T-helper 17 cell (primary cell): ENCODE measurements at places on chromosomes 5 and 9. TPM values are rescaled to one million over a fixed set of nuclear protein-coding genes. Genes with fewer than 3 reads are reported as not detected.

DNA sequence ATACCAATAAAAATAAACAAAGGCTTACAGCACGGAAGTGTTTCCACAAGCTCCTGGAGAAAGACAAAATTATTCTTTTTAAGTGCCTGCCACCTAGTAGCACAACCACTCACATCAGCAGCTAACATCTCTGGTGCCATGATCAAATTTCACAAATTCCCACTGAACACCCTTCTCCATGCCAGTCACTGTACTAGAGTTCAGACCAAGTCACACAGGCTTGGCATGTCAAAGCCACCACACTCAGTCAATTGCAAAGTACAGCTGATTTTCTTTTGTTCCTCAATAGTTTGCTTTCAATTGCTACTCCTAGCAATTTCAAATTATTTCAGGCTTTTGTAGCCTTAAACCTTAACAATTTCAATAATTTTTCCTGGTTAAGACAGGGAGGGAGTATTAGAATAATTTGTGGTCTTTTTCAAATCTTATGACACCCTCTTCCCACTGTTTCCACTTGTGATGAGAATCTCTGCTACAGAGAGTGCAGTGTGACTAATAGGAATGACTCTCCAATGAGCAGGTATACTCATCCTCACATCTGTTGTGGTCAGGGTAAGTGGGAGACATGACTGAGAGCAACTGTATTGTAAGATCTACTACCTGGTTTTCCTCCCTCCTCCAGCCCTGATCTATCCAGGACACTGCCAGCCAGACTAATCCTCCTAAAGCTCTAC is 46.2 kb downstream of the RNF145 start:
- peaks cover 11% of the 10 kb centered on the region for H3K36me3 ChIP-seq
- no peaks in the 10 kb centered on the region for H3K27me3 ChIP-seq
- peaks cover 17% of the 10 kb centered on the region for H3K4me1 ChIP-seq
- DNase-seq, result no peak
- no peak overlapping the region for H3K4me3 ChIP-seq
- peak overlapping the region; percentile 91 for H3K27ac ChIP-seq

GRCh38 chr5:180540050-180540694 is 46.0 kb downstream of the CNOT6 start:
- H3K4me1 ChIP-seq, result peaks cover 14% of the 10 kb centered on the region
- peaks cover 11% of the 10 kb centered on the region for H3K36me3 ChIP-seq
- DNase-seq, result no peak
- no peak overlapping the region for H3K4me3 ChIP-seq
- no peaks in the 10 kb centered on the region for H3K27me3 ChIP-seq

DNA sequence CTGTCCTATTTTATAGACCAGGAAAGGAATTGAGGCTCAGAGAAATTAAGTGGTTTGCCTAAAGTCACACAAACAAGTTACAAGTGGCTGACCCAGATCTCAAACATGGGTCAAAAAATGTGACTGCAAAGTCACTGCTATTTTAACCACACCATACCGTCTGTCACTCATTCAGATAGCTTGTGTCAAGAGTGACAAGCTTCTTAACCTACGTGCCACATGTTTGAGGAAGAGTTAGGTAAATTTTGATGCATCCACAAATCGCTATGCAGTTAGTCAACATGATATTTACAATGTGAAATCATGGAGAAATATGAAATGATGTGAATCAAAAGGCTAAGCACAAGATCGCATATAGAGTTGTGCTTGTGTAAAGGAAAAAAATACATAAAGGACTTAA is 22.7 kb upstream of the GNE start:
- no peaks in the 10 kb centered on the region for H3K36me3 ChIP-seq
- no peak for DNase-seq
- no peak overlapping the region for H3K4me3 ChIP-seq
- no peaks in the 10 kb centered on the region for H3K4me1 ChIP-seq
- H3K27ac ChIP-seq, result no peak overlapping the region

DNA sequence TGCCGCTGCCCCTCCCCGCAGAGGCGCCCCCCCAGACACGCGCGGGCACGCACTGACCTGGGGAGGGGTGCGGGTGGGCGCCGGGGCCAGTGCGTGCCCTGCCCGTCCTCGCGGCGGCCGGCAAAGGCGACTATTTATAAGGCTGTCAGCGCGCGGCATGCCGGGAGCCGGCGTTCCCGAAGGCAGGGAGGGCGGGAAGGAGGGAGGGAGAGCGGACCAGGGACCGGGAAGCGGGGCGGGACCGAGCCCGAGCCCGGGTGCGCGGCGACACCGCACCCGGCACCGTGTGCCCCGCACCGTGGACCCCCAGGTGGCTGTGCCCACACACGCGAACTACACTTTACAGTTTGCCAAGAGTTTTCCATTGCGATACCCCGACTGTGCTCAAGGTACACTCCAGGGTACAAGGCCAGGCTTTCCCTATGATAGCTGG is at the start of gene AK1:
TSS of gene AK1 (minus strand) at position 110 of the 433 bp plus-strand sequence. CDS start 3,058 bp downstream, outside the sequence.
- peaks cover 2% of the 10 kb centered on the region for H3K36me3 ChIP-seq
- H3K27ac ChIP-seq, result peak within 1 kb of the TSS; percentile 9
- peaks cover 10% of the 10 kb centered on the region for H3K27me3 ChIP-seq
- no peak for DNase-seq

- peaks cover 4% of the 10 kb centered on the region for H3K4me1 ChIP-seq
- no peak overlapping the region for H3K4me3 ChIP-seq
- H3K36me3 ChIP-seq, result no peaks in the 10 kb centered on the region
- H3K27me3 ChIP-seq, result no peaks in the 10 kb centered on the region
- DNase-seq, result no peak
Observed at GRCh38 chr9:72635197-72635596, 113.8 kb downstream of the TMC1 start.

DNA sequence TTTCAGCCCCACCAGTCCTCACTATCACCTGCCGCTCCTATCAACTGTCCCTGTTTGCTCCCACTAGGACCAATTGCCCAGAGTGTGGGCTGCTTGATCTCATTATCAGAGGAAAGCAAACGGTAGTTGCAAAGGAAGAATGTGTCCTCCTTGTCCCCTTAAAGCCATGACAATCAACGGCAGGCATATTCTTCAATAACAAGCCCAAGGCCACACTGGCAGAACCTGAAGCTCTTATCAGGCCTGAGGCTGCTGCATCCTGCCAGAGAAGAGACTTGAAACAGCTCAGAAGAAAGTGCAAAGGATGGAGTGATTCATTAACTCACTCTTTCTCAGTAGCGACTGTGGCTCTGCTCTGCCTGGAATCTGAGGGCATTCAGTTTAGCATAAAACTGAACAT is 39.2 kb upstream of the MAN2A1 start:
- H3K4me3 ChIP-seq, result no peak overlapping the region
- no peaks in the 10 kb centered on the region for H3K27me3 ChIP-seq
- H3K27ac ChIP-seq, result no peak overlapping the region
- no peak for DNase-seq
- no peaks in the 10 kb centered on the region for H3K4me1 ChIP-seq
- no peaks in the 10 kb centered on the region for H3K36me3 ChIP-seq

DNA sequence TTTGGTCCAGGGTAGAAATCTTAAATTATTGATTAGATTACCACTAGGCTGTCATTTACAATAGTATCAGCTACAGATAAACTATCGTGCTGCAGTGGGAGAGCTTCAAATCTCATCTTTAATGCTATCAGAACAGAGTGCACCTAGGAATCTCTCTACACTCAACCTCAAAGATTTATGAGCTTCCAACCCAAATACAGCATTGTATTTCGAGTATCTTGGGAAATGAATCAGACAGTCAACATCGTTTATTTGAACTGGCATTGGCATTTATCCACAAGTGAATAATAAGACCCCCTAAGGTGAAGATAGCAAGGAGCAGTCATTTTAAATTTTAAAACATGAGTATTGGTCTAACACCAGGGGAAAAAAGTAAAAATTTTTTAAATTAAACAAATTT is 1203.2 kb downstream of the CDH12 start:
- H3K27me3 ChIP-seq, result no peaks in the 10 kb centered on the region
- H3K36me3 ChIP-seq, result no peaks in the 10 kb centered on the region
- no peak overlapping the region for H3K4me3 ChIP-seq

Gene CTXN3
- total RNA-seq, result not detected

DNA sequence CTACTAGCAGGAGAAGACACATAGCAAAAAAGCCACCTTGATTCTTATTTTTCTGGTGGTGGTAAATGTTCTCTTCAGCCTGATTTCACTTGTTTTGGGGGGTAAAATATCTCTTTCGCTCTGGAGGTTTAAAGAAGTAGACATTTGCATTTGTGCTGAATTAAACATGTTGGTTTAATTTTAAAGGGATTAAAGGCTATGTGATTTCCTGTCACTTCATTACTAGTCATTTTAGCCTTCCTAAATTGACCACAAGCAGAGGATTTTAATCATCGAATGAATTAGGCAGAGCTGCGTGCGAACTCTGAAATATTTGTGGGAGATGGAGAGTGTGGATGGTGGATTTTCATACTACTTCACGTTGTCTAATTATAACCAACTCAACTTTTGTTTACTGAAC is 4.8 kb downstream of the RASGRF2 start:
- H3K27ac ChIP-seq, result peak overlapping the region; percentile 73
- H3K4me1 ChIP-seq, result peaks cover 38% of the 10 kb centered on the region
- H3K27me3 ChIP-seq, result no peaks in the 10 kb centered on the region
- no peak for DNase-seq
- peak overlapping the region; percentile 73 for H3K4me3 ChIP-seq

Gene SPINK13
- total RNA-seq, result not detected

DNA sequence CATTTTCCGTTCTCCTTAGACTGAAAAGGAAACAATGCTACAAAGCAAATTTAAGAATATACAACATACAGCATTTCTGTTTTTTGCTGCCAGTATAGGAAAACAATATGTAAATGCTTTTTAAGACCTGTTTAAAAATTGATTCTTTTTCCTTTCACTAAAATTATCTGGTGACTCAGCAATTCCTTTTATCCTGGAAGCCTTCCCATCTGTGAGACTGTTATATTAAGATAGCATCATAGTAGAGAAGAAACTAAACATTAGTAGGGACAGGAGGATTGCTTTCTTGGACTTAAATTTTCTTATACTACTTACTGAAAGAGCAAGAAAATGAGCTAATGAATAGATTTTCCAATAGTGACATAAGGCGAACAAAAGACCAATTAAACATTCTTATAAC is 30.0 kb upstream of the GPR21 start:
- no peak for DNase-seq
- H3K4me1 ChIP-seq, result peaks cover 3% of the 10 kb centered on the region
- H3K27ac ChIP-seq, result no peak overlapping the region
- no peak overlapping the region for H3K4me3 ChIP-seq

DNA sequence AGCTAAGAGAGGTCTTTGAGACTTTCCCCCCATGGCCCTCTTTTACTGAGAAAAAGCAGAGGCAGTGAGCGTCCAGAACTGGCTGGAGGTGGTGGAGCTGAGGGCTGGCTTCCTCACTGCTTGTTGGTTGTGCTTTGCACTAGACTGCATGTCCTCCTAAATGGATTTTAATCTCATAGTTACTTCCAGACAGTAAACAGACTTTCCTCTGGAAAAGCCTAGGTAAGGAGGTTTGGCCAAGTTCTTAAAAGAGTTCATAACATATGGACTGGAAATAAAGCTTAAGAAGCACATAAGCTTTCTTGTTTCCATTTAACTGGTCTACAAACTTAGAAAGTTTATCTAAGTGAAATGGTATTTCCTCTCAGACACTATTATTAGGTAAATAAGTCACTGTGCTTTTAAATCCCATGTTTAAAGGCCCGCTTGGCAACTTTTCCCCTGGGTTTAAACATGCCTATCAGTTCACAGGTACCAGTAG is 2.0 kb downstream of the ASPN start:
- peaks cover 2% of the 10 kb centered on the region for H3K36me3 ChIP-seq
- H3K27ac ChIP-seq, result no peak overlapping the region
- peaks cover 8% of the 10 kb centered on the region for H3K4me1 ChIP-seq
- no peak for DNase-seq
- H3K27me3 ChIP-seq, result peaks cover 4% of the 10 kb centered on the region

Gene GM2A
- 6.0 TPM for total RNA-seq

DNA sequence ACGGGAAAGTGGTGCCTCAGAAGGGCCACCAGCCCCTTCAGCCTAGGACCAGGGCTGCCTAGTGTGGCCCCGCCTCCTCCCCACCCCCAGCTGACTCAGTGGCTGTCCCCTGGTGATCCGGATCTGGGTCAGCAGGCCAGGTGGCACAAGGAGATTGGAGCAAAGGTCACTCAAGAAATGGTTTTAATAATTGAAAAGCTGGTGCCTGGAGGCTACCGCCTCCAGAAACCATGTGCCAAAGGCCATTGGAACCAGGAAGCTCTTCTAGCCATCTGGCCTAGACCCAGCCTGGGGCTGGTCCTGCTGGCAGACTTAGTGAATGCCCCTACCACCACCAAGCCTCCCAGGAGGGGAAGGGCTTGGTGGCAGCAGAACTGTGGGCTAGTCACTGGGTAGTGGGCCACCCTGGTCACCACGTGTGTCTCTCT is 1.5 kb downstream of the ST6GALNAC4 start:
- H3K4me3 ChIP-seq, result peak overlapping the region; percentile 85
- peaks cover 32% of the 10 kb centered on the region for H3K4me1 ChIP-seq
- H3K27ac ChIP-seq, result no peak overlapping the region
- H3K36me3 ChIP-seq, result peaks cover 4% of the 10 kb centered on the region

DNA sequence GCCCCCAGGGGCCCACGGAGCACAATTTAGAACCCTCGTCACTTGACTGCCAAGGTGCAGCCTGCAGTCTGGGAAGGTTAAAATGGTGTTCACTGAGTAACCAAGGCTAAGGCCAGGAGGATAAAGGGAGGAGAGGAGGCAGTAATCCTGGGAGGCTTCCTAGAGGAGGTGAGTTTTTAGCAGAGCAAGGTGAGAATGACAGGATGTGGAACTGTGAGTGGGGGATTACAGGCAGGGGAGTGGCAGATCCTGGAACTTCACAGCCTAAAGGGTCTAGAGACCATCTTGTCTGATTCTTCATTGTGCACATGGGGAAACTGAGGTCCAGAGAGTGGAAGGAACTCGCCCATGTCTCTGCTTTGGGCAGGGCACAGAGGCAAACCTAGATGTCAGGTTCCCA is 42.5 kb upstream of the ASS1 start:
- H3K27me3 ChIP-seq, result peaks cover 19% of the 10 kb centered on the region
- H3K4me1 ChIP-seq, result no peaks in the 10 kb centered on the region
- H3K36me3 ChIP-seq, result no peaks in the 10 kb centered on the region
- DNase-seq, result no peak
- no peak overlapping the region for H3K4me3 ChIP-seq

Gene IL3
- total RNA-seq, result not detected

Gene RANBP17
- total RNA-seq, result not detected

GRCh38 chr5:32100230-32100629 is 73.9 kb downstream of the GOLPH3 start:
- no peaks in the 10 kb centered on the region for H3K4me1 ChIP-seq
- no peak overlapping the region for H3K4me3 ChIP-seq
- no peak overlapping the region for H3K27ac ChIP-seq

- peaks cover 7% of the 10 kb centered on the region for H3K4me1 ChIP-seq
- H3K27ac ChIP-seq, result no peak overlapping the region
- DNase-seq, result no peak
- no peak overlapping the region for H3K4me3 ChIP-seq
Observed at GRCh38 chr9:19028835-19029451, 4.1 kb downstream of the SAXO1 start.
